T-helper 22 cell (primary cell): ENCODE measurements at places on chromosomes 6 and 20.

- DNase-seq, result no peak
Observed at GRCh38 chr20:741620-742019, 26.7 kb downstream of the SLC52A3 start.

- DNase-seq, result no peak
Observed at GRCh38 chr20:57676589-57677583, 32.9 kb downstream of the PMEPA1 start.

DNA sequence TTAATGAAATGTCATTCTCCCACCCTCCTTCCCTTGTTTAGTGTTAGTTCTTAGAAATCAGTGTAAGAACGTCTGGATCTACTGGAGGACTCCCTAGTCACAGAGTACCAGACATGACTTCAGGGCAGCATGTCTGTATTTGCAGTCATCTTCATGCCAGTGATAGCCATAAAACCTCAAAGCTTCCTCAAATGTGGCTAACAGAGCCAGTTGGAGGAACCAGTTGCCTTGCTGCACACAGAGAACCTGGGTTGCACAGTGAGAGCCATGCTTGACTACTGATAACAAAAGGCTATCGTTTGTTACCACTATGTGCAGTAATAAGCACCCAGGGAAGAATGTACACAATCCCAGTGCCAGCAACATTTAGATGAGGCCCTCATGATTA lies 20.1 kb downstream of the NT5E start:
- no peak for DNase-seq

DNA sequence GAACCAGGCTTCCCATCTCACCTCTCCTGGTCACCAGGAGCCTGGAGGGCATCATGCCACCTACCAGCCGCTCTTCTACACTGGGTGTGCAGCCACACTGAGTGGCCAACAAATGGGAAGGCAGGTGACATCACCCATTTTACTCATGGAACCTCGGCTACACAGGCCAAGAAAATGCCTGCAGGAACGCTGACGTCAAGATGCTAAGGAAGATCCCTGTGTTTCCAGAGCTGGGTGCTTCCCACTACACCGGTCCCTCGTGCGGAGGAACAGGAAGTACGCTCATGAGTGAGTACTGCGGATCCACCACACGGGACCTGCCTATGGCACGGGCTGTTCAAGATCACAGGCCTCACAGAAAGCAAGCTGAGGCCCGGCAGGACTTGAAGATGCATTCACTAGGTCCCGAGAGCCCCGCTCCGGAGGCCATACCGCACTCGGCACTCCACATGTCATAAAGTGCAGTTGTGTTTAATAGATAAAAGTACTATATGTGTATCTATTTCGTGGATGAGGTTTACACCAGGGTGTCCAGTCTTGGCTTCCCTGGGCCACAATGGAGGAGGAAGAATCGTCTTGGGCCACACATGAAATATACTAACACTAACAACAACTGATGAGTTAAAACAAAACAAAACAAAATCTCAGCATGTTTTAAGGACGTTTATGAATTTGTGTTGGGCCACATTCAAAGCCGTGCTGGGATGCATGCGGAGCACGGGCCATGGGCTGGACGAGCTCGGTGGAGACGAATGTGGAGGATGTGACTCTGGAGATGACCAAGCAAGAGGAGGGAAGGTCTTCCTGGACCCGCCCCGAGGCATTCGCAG lies 257.9 kb downstream of the THBS2 start:
- DNase-seq, result no peak
